ENCODE measurements at places on chromosomes 16 and 17.

- DNase-seq: no peak
Measured at GRCh38 chr17:31835984-31836383, 23.1 kb downstream of the COPRS start.

GRCh38 chr16:17538927-17539326 lies 68.2 kb upstream of the XYLT1 start:
- no peak for DNase-seq

GRCh38 chr16:71524566-71525553 lies 1.4 kb upstream of the CHST4 start:
- no peak for DNase-seq

- DNase-seq: no peak
Measured at GRCh38 chr16:77500934-77501664, 66.3 kb upstream of the ADAMTS18 start.

DNA sequence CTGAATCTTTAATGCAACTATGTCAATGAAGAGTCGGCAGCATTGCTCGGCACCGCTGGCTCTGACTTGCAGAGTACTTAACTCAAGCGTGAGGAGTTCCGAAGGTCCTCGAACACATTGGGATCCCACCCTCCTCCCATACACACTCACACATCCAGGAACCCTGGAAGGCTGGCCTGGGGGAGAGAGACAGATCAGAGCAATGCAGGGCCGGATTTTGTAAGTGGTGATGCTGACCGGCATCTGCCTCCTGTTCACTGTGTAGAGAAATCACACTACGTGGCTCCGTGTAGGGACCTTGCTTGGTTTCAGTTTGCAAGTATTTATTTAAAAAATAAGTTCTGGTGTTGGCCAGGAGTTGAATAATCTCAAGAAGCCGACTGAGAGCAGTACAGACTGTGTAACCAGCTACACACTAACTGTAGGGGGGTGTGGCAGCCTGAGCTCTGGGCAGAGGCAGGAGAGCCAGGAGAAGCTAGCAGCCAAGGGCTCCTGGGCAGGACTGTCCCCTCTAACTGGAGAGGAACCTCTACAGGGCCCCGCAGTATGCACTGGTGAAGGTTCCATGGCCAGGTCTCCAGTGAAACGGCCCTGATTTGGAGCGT lies 190.2 kb upstream of the TNRC6C start:
- no peak for DNase-seq

DNA sequence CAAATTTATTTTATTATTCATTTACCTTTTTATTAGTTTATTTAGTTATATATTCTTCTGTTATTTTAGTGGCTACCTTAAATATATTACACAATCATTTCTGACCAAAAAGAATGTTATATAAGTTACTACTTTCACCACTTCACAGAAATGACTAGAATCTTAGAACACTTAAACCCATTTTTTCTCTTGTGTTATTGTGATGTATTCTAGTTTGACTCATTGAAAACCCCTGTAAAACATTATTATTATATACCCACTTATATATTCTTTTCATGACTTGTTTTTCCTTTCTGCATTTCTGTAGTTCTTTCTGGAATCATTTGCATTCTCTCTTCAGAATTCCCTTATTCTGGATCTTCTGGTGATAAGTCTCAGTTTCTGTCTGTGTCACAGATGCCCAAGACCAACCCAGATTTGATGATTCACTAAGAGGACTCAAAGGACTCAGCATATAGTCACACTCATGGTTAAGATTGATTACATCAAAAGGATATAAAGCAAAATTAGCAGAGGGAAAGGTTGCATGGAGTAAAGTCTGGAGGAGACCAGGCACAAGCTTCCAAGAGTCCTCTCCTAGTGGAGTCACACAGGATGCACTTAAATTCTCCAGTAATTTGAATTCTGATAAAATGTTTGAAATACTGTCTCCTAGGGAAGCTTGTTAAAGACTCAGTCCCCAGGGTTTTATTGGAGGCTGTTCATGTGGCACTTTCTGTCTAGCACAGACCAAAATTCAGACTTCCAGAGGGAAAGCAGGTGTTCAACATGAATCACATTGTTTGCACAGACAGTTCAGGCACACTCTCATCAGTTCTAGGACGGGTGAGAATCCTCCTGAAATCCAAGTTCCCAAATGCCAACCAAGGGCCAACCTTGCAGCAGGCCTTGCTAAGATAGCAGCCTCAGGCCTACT lies 7.7 kb downstream of the GINS3 start:
- DNase-seq: no peak

GRCh38 chr17:48568499-48569239 lies 9.5 kb downstream of the HOXB4 start:
- DNase-seq: no peak

GRCh38 chr16:5917436-5918195 lies 820.0 kb upstream of the EEF2KMT start:
- DNase-seq: no peak

DNA sequence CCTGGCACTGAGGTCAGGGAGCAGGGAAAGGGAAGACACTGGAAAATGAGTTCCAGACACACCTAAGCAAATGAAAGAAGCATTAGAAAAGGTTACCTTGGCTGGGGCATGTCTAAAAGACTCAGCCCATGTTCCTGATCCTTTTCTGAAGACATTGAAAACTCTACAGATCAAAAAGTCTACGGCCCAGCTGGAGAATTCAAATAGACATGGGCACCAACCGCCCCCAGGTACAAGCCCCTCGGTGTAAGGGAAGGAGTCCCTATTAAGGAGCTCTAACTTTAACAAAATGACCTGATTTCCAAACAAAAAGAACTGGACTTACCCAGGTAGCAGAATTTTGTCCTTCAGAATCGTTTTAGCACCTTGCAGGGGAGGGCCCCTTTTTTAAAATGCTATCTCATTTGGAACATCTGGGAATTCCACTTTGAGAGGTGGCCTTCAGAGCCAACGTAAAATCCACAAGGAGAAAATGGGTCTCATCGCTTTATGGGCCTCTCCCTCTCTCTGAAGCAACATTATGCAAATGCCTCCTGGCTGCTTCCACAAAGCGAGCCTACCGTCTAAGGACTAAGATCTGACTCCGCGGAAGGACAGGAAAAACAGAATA lies 43.6 kb upstream of the RBFOX3 start:
- no peak for DNase-seq

GRCh38 chr16:6095414-6095813 lies 997.8 kb upstream of the EEF2KMT start:
- DNase-seq: no peak

GRCh38 chr17:72512649-72513556 lies 392.1 kb downstream of the SOX9 start:
- no peak for DNase-seq

- DNase-seq: no peak
Measured at GRCh38 chr16:14497245-14498082, 132.6 kb downstream of the PARN start.

GRCh38 chr16:48574766-48575165 lies 35.2 kb downstream of the N4BP1 start:
- no peak for DNase-seq

GRCh38 chr16:35431829-35432663 lies 1972.6 kb downstream of the TP53TG3F start:
- DNase-seq: no peak

DNA sequence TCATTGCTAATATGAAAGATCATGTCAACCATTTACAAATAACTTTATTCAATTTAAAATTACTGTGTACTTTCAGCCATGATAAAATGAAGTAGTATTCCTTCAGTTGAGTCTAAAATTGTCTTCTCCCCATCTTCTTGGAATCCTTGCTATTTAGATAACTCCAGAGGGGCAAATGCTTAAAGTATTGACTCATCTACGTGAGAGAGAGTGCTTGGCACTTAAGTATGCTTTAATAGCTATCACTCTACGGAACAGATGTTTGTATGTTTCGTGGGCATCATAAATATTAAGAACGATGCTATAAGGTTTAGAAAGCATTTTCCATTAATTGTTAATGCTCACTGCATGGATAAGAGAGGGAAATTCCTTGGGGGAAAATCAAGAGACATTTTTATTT lies 69.3 kb upstream of the MED13 start:
- no peak for DNase-seq

- no peak for DNase-seq
Measured at GRCh38 chr17:7383371-7383741, 2.5 kb downstream of the TNK1 start.

DNA sequence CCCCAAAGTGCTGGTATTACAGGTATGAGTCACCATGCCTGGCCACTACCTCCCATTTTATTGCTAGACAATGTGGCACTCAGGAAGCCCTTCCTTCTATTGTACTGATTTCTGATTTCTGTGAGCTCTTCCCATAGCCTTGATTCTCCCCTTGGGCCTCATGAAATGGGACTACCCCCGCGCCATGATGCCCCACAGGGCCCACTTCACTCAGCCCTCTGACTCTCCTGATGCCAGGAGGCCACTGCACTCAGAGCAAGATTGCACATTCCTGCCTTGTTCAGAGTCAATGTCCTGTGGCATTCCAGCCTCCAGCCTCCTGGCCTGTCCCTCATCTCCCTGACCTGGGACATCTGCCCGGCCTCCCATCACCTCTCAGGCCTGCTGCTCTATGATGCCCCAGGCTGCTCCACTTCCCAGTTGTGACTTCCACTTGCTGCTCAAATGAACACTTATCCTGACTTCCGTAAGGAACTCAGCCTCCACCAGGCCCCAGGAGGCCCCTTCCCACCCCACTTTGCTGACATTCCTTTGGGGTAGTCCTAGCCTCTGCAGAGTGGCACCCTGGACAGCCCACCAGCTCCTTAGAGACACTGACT lies 66.6 kb upstream of the KSR1 start:
- no peak for DNase-seq

DNA sequence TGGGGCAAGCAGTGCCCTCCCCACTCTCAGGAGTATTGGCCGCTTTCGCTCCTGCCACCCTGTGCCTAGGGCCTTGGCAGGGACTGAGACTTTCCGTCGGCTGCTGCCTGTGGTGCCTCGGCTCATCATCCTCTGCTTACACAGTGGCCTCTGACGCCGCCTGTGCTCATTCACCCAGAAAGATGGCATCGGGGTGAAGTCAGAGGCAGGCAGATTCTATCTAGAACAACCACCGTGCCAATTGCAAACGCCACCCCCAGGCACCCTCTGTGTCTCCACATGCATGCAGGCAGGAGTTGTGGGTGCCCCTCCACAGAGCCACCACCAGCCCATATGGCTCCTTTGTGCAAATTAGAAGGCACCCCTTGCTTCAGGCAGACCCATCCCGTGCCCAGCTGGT lies 154.2 kb upstream of the GSE1 start:
- DNase-seq: no peak
